ENCODE measurements at places on chromosomes 4 and X.
A peak's percentile ranks its signal among the peaks of the same experiment; 100 is the strongest.

- DNase-seq: no peak
Observed at GRCh38 chrX:33149085-33149484, 62.3 kb downstream of the DMD start.

DNA sequence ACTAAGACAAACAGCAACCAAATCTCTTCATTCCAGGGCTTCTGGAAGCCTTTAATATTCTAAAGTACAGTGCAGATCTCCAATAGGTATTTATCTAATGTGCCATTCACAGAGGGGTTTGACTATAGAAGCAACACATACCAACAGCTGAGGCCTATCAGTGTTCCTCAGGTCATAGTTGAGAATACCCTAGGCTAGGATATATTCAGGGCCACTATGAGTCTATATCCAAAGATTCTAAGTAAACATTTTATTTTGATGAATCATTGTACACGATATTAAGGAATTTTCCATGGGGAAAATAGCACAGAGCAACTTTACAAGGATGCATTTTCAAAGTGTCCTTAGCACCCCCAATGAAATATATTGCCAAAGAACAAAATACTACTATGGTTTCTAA lies 9.7 kb downstream of the SMIM10 start:
- DNase-seq: no peak

GRCh38 chr4:172989984-172990820 lies 178.4 kb upstream of the GALNT7 start:
- no peak for DNase-seq

DNA sequence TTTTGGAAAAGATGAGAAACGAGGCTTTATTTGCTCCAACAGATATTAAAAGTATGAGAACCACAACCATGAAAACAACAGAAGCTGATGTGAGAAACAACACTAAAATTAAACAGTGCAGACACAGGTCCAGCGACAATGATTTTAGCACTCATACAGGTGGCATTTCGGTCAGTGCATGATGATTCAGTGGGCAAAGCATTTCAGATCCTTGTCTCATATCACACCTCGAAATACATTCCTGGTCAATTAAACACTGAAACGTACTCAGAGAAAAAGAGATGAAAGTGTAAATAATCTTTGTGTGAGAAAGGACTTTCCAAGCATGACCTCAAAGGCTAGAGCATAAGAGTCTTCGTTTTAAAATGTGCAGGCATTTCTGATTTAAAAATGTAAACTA lies 85.2 kb downstream of the ACOX3 start:
- no peak for DNase-seq

- peak; percentile 34 for DNase-seq
Observed at GRCh38 chr4:38322714-38323113, 341.3 kb upstream of the KLF3 start.

- peak; percentile 15 for DNase-seq
Observed at GRCh38 chr4:113141901-113142346, 92.5 kb downstream of the ANK2 start.

DNA sequence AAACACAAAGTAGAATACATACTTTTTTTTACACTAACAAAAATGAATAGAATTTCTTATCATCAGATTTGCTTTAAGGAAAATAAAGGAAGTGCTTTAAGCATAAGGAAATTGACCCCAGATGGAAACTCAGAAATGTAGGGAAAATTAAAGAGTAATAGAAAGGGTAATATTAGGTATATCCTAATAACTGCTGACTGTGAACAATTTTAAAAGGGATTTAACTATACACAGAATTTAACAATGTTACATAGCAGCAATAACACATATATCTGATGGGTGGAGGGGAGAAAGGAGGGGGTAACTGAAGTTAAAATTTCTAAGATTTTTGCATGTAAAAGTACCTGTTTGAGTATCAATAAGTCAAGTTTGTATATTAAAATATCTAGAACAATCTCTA lies 8.6 kb downstream of the CDKL2 start:
- DNase-seq: no peak
